Stimulated activated CD4-positive, alpha-beta T cell treated with anti-CD3 and anti-CD28 coated beads, Interleukin-15, amount 100 ng/mL, for 1 hour (primary cell): ENCODE measurements at places on chromosomes 5 and 9.

DNA sequence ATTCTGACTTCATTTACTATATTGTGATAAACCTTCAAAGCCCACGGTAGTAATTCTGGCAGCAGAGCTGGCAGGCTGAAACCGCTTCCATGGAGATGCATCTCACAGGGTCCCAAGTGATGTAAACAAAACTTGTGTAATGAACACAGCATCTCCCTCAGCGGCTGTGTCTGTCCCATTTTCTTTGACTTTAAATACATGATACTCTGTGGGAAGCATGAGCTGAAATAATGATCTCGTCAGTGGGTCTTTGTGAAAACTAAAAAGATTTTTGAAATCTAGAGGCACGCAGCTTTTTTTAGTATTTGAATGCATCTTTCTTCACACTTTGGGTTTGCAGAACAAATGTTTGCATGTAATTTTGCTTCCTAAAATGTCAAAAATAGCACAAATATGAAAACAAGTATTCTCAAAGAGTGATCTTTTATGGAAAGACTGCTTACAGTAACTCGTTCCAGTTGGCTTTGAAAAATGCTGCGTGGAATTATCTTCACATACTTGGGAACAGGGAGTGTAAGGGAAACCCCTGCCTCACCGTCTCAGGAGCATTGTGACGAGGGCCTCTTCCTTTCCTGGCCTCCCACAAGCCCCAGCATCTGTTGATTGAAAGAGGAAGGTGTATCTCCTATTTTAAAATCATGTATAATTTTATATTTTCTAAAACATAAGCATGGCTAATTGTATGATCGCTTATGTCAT is 18.1 kb upstream of the LPCAT1 start:
- DNase-seq, result no peak

DNA sequence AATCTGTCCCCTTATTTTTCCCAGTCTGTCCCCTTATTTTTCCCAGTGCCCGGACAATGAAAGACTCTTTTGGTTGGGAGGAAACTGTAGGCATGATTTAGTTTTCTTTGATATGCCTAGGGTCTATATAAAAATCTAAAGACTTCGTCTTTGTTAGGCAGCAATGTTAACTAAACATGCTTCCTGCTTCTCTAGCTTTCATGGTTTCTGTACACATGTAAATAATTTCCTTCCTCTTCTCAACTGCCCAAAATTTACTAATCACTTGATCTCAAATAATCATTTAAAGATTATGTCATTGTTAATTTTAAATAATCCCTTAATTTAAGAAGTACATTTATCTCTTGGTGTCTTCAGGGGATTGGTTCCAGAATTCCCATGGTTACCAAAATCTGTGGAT is 47.8 kb upstream of the RAPGEF6 start:
- no peak for DNase-seq

DNA sequence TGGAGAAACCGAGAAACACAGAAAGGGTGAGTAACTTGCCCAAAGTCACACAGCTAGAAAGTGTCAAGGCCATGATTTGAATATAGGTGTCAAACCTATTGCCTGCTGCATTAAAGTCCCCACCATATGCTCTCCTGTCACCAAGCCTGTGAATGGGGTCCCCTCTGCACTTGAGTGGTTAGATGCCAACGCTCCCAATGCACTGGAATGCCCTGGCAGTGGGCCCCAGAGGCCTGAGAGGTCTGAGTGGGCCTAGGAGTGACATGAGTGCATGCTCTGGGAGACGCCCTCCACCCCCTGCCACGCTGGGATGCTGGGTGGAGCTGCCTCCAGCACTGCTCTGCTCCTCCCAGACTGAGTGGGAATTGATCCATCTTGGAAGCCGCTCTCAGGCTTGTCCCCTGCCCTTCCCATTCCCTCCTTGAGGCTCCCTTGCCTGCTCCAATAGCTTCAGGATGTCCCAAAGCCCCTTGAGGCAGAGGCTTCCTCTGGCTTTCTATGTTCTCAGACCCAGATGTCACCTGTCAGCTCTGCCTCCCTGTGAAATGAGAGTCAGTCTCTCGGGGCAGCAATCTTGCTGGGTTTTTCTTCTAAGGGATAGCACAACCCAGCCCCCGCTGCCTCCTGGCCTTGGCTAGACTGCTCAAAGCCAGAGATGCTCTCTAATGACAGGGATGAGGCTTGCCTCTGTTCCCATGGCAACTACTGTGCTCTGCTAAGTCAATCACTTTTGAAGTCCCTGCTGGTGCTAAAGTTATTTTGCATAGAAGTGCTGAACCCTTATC is 6.6 kb upstream of the ARSI start:
- no peak for DNase-seq

DNA sequence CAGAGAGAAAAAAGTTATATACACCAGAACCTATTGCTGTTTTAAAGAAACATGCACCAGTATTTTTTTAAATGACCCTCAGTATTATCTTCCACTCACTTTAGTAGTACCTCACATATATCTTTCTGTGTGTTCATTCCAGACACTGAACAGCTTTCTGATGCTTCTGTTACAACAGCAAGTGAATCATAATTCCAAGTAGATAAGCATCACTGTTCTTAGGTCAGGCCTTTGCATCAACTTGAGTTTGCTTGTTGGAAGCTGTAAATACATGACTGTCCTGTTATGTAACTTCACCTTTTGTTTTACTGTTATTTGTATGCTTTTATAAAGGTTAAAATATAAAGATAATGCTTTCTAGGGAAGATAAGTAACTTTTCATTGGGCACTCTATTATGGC is 184.4 kb downstream of the ISL1 start:
- DNase-seq, result no peak

GRCh38 chr5:92371889-92372235 is 988.7 kb upstream of the ARRDC3 start:
- no peak for DNase-seq

- no peak for DNase-seq
Observed at GRCh38 chr9:98944057-98944733, 488 bp downstream of the COL15A1 start.

GRCh38 chr9:33659921-33660320 is 135.4 kb upstream of the PRSS3 start:
- DNase-seq, result no peak

DNA sequence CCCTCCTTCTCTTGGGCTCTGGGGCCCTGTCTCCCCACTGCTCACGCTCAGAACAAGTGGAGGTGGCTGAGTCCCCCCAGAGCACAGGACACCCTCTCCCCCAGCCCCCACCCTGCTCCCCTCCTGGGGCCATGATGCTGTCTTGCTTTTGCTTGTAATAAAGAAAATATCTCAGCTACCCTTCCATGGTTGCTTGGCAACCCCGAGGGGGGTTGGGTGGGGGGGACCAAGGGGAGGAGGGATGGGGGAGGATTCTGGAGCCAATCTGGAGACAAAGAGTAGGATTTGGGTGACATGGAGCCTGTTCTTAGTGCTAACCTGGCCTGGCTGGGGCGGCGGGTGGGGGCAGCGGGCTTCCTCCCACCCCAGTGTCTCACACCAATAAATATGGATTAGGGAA is 16.1 kb upstream of the CERCAM start:
- DNase-seq, result no peak

DNA sequence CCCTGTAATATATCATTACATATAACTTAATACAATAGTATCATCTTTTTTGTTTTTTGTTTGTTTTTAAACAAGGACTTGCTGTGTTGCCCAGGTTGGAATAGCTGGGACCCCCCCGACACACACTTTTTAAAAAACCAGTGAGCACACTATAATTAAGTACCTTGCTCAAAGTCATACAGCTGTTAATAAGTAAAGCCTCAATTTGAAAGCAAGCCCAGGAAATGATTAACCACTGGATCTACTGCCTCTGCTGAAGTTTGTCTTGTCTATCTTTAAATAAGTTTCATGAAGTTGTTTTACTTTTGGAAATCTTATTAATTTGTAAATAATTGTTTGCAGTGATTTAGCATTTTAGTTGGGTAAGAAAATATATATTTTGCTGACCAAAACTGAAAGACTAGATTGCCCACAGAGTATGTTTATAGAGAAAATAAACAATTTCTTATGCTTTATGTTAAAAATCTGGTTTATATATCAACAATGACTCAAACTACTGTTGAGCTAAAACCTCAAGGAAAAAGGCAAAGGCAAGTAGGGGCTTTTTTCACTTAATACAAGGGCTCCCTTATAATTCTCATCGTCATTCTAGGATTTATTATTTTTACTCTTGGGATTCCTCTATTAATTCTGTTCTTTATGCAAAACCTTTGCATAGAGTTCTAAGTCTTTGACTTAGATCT is 5.8 kb upstream of the CARNMT1 start:
- DNase-seq, result no peak

- no peak for DNase-seq
Observed at GRCh38 chr5:106862450-106863193, 808.1 kb downstream of the EFNA5 start.

GRCh38 chr9:98970532-98971041 is 26.9 kb downstream of the COL15A1 start:
- DNase-seq, result no peak

DNA sequence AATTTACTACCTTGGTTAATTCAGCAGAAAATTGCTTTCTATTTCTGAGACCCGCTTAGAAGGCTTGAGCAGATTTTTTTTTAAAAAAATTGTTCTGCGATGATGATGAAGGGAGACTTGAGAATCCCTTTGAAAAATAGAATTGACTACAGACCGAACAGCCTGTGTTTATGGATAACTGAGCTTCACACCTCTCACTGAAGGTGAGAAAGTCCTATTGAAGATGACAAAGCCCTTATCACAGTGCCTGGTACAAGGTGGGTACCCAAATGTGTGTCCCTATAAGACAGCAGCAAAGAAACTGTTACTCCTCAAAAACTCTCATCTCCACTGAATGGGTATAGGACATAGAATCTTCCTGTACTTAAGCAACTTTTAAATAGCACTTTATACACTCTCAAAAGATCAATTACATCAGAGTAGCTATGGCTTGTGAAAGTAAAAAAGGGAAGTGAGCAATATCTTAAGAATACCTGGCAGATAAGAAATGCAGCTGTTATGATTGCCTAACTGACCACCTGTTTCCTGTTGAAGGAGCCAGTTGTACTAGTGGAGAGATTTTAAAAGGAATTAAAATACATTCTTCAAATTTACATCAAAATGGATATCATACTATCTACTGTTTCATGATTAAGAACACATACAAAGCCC is 419.7 kb downstream of the CHSY3 start:
- DNase-seq, result no peak

DNA sequence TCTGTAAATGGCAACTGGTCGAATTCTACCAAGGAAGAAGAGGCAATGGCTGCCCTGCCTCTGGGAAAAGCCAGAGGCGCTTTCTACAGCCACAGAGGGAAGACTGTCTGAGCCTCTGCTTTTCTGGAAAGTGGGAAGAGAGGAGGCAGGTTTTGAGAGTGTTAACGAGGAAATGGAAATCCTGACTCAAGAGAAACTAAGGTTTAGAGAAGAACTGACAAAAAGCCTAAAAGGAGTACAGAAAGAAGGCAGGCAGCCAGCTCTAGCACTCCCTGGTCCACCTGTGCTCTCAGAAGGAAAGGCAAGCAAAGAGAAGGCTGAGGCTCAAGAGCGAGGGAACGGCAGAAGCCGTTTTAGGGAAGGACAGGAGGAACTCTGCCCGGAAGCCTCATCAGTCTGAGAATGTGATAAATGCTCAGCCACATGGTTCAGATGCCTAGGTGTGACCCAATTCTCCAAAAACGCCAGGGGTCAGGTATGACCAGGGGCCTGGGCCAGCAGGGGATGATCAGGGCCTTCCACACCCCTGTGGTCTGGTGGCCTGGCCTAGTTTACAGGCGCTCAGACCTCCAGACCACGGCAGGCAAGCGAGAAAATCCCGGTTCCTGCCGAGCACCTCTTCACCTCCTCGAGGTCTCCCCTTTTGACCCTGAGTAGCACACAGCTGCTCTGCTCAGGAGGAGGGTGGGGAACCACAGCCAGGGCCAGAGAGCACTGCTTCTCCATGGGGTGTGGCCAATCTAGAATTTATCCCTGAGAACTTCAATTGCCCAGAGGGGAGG is 79.9 kb upstream of the FBXW11 start:
- no peak for DNase-seq

DNA sequence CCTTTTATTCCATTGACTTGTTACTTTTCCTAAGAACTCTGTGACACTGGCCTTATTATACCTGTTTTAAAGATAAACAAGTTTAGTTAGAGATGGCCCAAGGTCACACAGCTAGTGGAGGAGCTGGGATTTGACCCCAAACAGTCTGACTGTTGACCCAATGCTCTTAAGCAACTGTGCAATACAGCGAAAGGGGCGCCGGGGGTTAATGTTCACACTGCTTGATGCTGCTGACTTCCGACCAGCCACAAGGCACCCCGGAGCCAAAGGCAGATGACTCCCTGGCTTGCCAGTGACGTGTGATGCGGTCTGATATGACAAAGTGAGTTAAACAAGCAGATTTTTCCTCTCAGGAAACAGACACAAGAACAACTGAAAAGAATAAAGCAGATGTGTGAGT is 23.9 kb downstream of the PIK3R1 start:
- peak; percentile 48 for DNase-seq

GRCh38 chr5:125115195-125115525 is 368.7 kb upstream of the ZNF608 start:
- DNase-seq, result no peak

- no peak for DNase-seq
Observed at GRCh38 chr5:124461157-124461556, 285.3 kb downstream of the ZNF608 start.

DNA sequence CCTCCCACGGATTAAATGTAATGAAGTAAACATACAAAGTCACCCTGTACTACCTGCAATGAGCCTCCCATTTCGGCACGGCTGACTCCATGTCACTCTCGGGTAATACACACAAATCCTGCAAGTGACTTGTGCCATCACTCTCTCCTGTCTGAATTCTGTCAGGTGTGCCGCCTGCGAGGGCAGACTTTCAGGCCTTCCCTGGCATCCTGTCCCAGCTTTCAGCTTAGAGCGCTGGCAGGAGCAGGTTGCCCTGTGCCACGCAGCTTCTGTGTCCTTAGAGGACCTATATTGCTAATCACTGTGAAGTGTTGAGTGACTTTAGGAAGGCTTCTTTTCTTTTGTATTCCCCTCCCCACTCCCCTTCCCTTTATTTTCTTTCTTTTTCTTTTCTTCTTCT is 25.8 kb upstream of the S1PR3 start:
- DNase-seq, result no peak

DNA sequence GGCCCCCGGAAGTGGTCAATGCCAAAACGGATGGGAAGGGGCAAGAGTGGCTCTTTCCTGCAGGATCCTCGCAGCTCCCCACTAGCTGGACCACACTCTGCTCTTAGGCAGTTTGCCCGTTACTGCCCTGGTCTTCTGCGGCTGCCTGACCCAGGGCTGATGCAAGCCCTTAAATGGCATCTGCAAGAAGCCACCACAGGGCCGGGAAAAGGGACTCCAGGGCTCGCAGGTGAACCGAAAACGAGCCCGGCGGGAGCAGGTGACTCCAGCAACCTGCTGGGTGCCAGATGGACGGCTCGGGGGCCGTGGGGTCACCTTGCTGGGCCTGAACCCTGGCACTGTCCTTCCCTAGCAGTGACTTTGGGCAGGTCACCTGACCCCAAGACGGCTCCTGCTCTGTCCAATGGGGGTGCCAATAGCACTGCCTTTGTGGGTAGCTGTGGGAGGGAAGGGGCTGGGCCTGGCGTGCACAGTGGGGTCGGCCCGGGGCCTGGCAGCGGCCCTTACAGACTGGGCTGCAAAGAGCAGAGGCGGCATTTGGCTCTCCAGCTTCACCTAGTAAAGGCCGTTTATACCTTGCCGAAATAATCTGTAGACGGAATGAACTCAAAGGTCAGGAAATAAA is 1.3 kb downstream of the TMEM250 start:
- no peak for DNase-seq

- DNase-seq, result no peak
Observed at GRCh38 chr5:127758766-127759283, 55.6 kb downstream of the CCDC192 start.

- DNase-seq, result no peak
Observed at GRCh38 chr5:59525957-59526356, 367.6 kb downstream of the PDE4D start.

GRCh38 chr9:38108326-38108725 is 39.3 kb upstream of the SHB start:
- DNase-seq, result no peak
